Activated CD8-positive, alpha-beta memory T cell treated with anti-CD3 and anti-CD28 coated beads for 48 hours (primary cell): ENCODE measurements at places on chromosomes 16 and 17.

GRCh38 chr17:20825539-20825938, 217.3 kb downstream of the USP22 start:
- DNase-seq: no peak

GRCh38 chr17:49342575-49342936, 19.5 kb downstream of the ZNF652 start:
- DNase-seq: no peak

- no peak for DNase-seq
These were observed 3.4 kb upstream of the SRL start for GRCh38 chr16:4245077-4245791.

GRCh38 chr17:48335858-48336500, 94.0 kb downstream of the SKAP1 start:
- no peak for DNase-seq

DNA sequence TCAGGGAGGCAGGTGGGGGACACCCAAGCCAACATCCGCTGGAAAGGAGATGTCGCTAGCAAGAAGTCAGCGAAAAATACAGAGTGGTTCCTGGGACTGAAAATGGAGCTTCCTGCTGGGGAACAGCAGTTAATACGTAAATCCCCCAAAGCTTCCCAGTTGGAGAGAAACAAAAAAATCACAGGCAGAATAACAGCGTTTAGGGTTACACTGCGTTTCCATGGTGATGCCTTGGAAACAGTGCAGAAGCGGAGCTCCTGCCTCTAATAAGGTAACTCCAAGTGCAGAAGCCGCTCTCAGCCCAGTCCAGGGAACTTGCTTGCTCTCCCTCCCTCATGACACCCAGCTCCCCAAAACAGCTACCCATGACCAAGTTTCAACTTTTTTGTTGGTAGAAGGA, 73.4 kb downstream of the PLD6 start:
- no peak for DNase-seq

DNA sequence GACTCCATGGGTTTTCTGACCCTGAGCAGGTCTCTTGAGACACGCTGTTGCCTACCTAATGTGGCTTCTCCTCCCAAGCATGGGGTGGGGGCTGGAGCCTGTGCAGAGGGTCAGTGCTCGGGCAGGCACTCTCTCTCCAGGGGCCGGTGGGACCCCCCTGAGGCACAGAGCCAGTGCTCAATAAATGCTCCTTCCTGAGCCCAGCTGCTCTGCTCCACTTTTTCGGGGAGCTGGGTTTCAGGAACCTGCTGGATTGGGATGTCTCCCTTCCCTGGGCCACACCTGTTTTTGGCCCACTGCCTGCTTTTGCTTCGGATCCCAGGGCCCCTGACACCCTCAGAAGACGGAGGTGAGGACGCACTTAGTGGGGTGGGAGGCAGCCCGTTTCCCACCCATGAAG, 1.3 kb upstream of the TRIM65 start:
- DNase-seq: no peak

- DNase-seq: no peak
These were observed 13.5 kb downstream of the CDIPT start for GRCh38 chr16:29849505-29849904.

DNA sequence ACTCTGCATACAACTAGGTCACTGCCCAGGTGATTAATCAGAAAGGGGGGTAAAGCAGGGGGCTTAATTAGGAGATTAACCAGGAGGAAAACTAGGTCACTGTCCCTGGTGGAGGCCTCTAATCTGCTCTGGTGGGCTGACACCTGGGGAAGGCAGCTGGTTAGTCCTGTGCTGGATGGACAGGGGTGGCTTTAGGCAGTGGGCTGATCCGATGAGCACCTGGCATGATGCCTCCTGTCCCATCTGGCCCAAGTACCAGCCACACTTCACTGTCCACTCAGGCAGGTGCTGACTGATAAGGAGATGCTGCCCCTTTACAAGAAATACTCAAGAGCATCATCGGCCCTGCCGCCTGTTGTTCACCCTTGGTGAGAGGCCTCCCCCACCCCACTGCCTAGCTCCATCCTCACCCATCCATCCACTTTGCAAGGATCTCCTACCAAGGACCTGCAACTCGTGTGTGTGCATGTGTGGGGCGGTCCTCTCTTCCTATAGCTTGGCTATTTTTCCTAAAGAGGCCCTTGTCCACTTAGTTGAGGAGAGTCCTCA, 13.8 kb upstream of the RCVRN start:
- no peak for DNase-seq

- no peak for DNase-seq
These were observed 53.5 kb downstream of the ATP2C2 start for GRCh38 chr16:84421938-84422220.

GRCh38 chr16:78057803-78058564, 35.6 kb downstream of the CLEC3A start:
- no peak for DNase-seq

DNA sequence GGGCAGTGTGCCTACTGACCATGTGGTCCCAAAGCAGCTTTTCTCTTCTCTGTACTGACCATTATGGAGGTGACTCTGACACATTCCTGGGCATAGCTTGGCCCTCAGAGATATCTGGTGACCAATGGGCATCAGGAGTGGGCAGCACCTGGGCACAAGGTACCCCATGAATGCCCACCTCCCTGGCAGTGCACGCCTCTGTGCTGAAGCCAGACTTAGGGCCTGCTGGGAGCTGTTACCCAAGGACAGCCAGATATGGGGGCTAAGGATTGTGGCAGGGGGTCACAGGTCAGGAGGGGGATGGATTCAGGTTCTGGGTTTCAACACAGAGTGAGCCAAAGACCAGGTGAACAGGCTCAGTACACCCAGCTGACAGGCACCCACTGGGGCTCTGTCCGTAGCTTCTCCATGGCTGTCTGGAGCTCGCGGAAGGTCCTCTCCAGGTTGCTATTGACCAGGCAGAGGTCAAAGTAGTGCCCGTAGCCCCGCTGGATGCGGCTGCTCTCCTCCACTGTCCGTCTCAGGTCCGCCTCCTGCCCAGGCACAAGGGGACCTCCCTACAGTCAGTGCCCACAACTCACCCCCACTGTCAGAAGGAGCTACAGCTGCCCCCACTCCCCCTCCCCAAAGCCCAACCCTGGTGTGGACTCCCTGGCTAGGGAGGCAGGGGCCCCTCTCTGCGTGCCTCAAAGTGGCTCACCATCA, 29.7 kb downstream of the MPP2 start:
- DNase-seq: no peak

DNA sequence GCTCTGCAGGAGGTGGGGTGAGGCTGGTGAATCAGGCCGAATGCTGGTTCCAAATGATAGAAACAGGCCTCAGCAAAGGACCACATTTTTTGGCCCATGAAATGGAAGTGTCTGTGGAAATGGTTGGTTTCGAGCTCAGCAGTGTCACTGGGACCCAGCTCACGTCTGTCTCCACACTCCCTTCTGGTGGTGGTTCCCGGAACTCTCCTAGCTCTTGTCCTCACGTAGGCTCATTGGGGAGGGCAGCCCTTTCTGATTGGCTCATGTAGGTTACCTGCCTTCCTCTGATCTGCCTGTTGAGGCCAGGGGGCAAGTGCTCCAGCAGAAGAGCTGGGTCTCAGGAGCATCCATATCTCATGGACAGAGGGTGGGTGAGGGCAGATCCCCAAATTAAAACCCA, 4.0 kb downstream of the ALG1 start:
- DNase-seq: no peak

- no peak for DNase-seq
These were observed 345.3 kb downstream of the FOXL1 start for GRCh38 chr16:86923656-86924055.

DNA sequence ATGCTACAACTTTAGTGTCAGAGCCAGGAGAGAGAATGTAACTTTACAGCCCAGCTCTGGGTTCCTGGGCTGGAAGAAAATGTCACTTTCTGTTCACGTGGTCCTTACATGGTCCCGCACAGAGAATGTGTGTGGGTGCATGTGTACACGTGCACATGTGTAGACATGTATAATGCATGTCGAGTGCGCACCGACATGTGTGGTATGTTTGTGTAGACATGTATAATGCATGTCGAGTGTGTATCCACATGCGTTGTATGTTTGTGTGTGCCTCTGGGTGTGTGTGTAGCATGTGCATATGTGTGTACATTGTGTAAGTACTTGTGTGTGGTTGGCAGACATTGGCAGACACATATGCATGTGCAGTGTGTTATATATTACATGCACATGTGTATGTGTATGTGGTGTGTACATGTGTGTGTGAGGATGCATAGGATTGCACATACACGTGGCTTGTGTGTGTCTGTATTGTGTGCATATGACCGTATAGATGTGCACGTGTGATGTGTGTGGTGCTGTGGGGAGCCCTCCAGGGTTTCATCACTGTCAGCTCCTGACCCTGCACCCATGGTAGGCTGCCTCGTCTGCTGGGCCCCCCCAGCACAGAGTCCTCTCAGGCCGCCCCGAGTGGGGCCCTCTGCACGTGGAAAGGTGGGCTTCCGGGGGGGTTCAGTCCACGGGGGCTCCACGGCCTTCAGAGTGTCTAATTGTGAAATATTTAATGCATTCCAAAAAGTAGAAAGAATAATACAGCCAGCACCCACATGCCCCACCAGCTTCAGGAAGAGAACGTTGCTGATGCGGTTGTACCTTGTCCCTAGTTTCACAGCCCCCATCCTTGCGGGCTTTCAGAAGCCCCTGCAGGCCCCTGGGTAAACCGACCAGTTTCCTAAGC, 214.2 kb upstream of the GSE1 start:
- no peak for DNase-seq

GRCh38 chr16:47523342-47524006, 62.3 kb downstream of the PHKB start:
- no peak for DNase-seq

DNA sequence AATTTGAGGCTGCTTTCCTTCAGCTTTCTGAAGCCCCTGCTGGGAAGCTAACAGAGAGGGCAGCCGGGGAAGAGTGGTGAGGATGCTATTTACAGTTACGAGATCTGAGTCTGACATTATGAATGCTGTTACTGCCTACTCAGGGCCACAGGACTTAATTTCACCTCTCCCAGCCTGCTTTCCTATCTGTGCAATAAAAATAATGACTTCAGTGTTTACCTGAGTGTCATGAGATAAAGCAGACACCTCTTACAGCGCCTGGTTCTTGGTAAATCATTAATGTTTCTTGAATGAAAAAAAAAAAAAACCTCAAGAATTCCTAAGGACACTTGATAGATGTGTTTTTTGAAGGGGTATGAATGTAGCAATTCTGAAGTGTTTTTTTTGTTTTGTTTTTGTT, 24.2 kb upstream of the CPHXL start:
- DNase-seq: no peak

GRCh38 chr17:51805765-51806164, 352.7 kb downstream of the CA10 start:
- DNase-seq: no peak

DNA sequence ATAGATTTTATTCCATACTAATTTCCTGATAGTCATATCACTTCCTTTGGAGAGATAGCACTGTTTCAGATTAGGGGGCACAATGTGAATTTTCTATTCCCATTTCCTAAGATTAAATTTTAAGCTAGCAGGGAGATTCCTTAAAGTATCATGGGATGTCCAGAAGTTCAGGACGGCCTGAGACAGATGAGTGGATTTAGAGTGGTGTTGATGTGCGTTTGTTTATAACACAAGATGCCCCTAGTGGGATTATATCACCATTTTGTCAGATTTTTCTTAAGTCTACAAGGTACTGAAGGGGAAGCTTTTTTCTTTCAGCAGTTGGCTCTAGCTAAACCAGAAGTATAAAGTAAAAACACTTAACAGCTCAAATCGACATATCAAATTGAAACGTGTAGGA, 183.6 kb upstream of the TBX2 start:
- DNase-seq: no peak

DNA sequence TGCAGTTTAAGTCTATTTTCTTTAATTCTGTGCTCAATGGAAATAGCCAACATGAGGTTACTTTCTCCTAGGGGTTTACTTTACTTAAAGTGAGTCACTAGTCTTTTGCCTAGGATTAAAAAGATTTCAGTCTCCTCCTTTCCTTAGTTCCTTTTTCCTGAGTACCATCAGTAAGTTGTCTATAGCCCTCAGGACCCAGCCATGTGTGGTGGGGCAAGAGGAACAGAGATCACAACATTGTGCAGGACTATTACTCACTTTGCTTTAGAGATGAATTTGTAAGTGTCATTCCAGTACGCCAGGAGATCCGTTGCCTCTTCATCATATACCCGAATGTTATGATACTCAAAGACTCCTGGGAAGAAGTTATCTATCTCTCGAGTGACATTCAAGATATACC, 27.7 kb upstream of the CORO6 start:
- no peak for DNase-seq

- no peak for DNase-seq
These were observed 756 bp downstream of the TAX1BP3 start for GRCh38 chr17:3667366-3668278.

- DNase-seq: no peak
These were observed 93.3 kb upstream of the TNRC6C start for GRCh38 chr17:77865112-77865611.

GRCh38 chr16:87000001-87000400, 317.2 kb downstream of the C16orf95 start:
- DNase-seq: no peak

DNA sequence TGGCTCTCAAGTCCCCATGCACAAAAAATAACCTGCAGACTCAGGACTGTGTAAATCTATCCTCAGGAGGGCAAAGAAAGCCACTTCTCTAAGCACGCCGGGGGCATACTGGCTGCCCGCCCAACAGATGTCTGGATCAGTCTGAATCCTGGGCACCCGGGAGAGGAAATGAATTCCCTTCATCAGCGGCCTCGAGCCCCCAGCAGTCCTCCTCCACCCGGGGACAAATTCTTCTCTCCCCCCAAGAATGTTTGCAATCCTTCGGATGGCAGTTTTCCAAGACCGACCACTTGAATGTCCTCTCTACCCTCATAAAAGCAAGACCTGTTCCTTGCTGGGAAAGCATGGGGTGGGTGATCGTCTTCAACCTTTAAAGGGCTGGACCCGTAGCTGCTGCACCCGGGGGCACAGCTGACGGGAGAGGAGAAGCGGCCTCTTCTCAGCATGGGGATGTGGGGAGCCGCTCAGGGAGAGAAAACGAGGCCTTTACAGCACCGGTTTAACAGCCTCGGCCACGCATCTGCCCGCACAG, 9.4 kb upstream of the MAP2K3 start:
- no peak for DNase-seq

DNA sequence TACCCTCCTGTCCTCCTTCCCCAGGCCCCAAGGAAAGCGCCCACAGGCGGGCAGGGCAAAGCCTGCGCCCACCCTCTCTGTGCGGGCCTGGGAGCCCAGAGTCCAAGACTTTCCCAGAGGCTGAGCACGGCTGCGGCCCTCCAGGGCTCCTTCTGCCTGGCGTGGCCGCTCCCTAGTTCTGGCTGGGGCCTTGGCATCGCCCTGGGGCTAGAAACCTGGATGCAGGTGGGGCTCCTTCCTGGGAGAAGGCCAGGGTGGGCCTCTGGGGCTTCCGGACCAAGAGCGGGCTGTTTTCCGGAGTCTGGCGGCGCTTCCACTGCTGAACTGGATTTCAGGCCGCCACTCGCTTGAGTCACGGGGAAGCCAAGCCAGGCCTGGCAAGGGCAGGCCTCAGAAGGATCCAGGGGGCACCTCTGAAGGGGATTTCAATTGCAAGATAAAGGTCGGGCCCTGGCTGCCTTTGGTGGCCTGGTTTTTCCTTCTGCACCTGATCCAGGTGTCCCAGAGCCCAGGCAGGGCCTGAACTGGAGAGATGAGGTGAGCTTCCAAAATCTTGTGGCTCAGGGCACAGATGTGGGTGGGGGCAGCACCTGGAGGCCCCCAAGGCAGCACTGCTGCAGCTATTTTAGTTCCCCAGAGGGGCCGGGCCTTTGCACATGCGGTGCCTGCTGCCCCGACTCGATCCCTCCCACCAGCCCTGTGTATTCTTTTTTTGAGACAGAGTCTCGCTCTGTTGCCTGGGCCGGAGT, 227.4 kb downstream of the MRTFB start:
- no peak for DNase-seq

- DNase-seq: no peak
These were observed 42.5 kb downstream of the ST3GAL2 start for GRCh38 chr16:70396246-70396904.
